ENCODE measurements at places on chromosomes 11 and 22.

GRCh38 chr11:122749005-122749687, 89.2 kb upstream of the CRTAM start:
- DNase-seq, result peak; percentile 67

DNA sequence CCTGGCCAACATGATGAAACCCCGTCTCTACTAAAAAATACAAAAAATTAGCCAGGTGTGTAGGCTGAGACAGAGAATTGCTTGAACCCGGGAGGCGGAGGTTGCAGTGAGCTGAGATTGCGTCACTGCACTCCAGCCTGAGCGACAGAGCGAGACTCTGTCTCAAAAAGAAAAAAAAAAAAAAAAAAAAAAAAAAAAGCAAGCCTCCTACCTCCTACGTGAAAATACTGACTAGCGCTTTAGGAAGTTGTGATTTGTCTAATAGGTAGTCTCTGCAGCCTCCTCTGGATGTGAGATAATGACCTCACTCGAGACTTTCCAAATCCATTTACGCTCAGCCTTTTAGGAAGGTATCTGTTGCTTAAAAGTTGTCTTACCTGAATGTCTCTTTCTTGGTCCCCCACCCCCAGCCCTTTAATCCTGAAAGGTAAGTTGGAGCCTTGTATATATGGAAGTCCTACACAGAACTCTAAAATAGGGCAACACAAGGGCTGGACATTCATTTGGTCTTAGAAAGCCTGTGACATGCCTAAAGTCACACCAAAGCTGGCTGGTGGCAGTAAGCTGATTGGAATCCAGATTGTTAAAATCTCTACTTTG, 5.5 kb downstream of the SEPTIN3 start:
- DNase-seq, result no peak

DNA sequence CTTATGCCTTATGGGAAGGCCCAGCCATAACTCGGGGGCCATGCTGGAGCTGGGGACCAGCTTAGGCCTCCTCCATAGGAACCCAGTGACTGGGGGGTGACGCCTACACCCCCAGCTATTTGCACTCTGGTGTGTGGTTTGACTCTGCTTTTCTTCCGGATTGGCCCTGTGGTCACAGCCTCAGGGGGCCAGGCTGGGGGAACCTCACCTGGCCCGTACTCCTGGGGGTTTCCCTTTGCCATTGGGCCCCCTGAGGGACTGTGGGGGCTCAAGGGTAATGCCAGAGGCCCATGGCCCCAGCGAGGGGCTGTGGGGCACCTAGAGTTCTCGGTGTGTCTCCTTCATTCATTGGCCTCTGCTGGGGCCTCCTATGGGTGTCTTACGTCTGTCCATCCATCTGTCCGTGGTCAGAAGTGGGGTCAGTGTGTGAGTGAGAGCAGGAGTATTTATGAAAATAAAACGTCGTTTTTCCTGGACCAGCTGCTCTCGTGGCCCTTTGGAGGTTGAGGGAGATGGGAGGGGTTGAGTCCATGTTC, 6.3 kb upstream of the SH3BP1 start:
- DNase-seq, result no peak

DNA sequence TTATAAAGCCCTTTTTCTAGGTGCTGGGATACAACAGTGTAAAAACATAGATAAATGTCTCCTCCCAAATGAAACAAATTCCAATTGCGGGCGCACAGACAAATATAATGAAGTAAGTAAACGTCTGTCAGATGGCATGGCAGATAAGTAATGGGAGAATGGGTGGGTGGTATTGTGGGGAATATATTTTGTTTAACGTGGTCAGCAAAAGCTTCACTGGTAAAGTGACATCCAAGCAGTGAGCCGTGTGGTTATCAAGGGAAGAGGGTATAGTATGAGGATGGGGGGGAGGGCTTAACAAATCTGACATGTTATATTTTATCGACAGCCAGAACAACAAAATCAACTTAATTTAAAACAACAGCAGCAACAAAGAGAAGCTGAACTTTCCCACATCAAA, 1.2 kb downstream of the SVIP start:
- peak; percentile 24 for DNase-seq

Measured in Jurkat, Clone E6-1 (cell line).